ENCODE measurements at places on chromosomes 4 and X.

GRCh38 chr4:67909905-67910584, 26.2 kb upstream of the TMPRSS11D start:
- DNase-seq = peak; percentile 44

- no peak for DNase-seq
Measured at GRCh38 chr4:124372916-124373315, 339.6 kb downstream of the ANKRD50 start.

- DNase-seq = no peak
Measured at GRCh38 chr4:168269896-168270295, 48.7 kb downstream of the DDX60 start.

DNA sequence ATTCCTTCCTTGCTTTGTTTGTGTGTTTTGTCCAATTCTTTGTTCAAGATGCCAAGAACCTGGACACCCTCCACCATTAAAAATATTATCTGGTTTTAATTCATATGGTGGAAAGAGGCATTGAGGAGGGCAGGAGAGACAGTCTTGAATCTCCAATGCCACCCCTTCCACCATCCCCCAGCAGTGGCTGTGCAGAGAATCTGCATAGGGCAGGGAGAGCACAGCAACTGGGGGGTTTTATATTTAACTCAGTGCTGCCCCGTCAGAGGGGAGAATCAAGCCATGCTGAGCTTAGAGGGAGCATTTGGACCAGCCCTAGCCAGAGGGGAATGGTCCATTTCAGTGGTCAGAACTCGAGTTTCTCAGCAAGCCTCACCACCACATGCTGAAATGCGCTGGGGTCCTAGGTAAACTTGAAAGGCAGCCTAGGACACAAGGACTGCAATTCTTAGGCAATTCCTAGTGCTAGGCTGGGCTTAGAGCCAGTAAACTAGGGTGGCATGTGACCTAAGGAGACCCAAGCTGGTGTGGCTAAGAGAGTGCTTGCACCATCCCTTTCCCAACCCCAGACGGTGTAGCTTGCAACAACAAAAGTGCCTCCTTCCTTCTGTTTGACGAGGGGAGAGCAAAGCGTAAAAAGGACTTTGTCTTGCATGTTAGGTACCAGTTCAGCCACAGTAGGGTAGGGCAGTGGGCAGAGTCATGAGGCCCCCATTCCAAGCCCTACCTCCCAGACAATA, 34.2 kb downstream of the CCDC158 start:
- no peak for DNase-seq

- no peak for DNase-seq
Measured at GRCh38 chrX:65841263-65841662, 173.8 kb downstream of the MSN start.

GRCh38 chr4:139177049-139177868, at the start of gene ELF2:
ELF2 (minus strand) TSS chr4:139177218; CDS start chr4:139137701, 39,517 bp downstream.
- peak; percentile 91 for DNase-seq

- DNase-seq = no peak
Measured at GRCh38 chrX:44747969-44748368, 95.9 kb upstream of the DUSP21 start.

DNA sequence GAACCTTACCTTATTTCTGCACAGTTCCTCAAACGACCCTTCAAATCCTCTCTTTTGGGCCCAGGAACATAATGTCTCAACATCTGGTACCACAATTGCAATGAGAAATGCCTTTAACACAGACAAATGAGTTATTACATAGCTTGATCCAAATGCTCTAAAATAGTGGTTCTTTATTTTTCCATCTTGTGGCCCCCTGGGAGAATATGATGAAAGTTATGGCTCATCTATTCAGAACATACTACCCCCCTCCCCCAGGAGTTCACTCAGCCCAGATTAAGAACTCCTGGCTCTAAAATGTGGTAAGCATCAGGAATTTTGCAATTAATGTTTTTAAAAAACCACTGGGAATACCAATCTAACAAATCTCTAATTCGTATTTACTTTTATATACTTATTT, 23.9 kb upstream of the CENPU start:
- no peak for DNase-seq

- no peak for DNase-seq
Measured at GRCh38 chr4:148116969-148117368, 325.2 kb downstream of the NR3C2 start.

- no peak for DNase-seq
Measured at GRCh38 chr4:149784018-149784417, 31.6 kb downstream of the IQCM start.

- DNase-seq = no peak
Measured at GRCh38 chr4:142383354-142383753, 462.7 kb downstream of the INPP4B start.

DNA sequence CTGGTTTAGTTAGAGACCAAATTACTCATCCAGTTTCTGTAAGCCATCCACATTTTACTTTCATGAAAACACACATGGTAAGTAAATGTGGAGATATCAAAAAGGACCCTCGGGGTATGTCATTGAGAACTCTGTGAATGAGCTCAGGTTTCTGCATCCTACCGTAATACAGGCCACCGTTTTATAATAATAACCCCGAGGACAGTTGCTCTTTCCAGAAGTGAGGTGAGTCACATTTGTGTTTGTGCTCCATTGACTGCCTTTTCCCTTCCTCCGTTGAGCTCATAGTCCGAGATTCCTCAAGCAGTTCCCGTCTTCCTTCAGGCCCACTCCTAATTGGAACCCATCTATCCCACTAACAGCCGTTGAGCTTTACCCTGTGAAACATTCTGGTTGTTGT, 95.3 kb downstream of the GRID2 start:
- DNase-seq = no peak

DNA sequence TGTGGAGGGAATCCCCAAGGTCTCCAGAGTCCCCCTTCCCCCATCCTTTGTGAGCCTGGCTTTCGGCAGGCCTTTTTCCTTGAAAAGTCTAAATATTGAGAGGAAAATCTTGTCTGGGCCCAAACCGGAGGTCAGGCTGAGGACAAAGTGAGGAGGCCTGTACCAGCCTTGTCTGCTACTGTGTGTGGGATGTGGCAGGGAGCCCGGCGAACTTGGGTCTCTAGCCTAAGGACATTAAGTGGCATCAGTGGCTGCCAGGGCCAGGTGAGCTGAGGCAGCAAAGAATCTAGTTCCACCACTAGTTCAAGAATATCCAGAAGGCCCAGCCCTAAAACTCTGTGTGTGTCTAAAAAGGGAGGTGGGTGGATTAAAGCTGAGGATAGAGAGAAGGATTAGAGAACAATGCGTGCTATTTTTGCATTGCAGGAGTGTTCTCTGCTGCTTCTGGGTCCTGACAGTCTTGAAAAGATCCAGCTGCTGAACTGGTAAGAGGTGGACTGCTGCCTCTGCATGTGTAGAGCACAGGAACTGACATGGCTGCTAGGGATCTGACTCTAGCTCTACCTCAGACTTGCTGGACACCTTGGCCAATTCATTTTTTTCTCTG, 1.2 kb upstream of the AMER1 start:
- peak; percentile 3 for DNase-seq

- DNase-seq = no peak
Measured at GRCh38 chr4:1510931-1511330, 104.7 kb upstream of the NKX1-1 start.

GRCh38 chr4:186724058-186724863, 605 bp upstream of the FAT1 start:
- DNase-seq = no peak

DNA sequence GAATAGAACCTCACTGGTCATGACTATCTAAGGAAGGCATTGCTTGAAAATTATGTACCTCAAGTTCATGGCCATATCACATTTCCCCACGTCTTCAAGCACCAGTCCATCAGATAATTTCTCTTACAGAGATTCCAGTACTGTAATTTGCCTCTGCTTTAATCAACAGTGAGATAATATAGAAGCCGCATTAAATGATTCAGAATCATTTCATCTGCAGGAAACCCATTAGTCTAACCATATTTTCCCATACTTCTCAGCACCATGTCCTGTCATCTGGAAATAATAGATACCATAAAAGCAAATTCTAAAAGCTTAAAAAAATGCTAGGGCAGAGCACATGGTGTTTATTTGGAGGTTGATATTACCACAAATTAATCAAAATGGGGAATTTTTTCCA, 310.3 kb upstream of the SLIT2 start:
- no peak for DNase-seq

DNA sequence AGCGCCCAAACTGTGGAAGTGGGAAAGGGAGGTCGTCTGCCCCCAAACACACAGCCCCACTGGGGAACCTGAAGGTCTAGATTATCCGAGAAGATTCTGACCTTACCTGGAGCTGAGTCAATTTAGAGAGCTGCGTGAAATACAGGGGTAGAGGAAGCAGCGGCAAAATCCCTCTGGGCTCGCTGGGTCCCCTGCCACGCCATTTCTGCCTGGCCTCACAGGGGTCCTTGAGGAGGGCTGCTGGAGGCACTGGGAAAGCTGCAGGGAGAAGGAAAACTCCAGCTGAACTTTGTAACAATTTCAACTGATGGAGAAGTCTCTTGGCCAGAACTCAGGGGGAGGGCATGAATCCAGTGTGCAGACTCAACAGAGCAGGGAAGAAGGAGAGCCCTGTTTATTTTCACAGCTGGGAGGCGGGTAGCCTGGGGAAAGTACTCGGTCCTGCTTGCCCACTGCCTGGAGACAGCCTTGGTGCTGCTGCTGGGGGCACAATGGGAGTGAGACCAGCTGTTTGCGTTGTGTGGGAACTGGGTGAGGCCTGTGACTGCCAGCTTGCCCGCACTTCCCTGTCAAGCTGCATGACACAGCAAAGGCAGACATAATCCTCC, 93.2 kb upstream of the MAPK10 start:
- no peak for DNase-seq

DNA sequence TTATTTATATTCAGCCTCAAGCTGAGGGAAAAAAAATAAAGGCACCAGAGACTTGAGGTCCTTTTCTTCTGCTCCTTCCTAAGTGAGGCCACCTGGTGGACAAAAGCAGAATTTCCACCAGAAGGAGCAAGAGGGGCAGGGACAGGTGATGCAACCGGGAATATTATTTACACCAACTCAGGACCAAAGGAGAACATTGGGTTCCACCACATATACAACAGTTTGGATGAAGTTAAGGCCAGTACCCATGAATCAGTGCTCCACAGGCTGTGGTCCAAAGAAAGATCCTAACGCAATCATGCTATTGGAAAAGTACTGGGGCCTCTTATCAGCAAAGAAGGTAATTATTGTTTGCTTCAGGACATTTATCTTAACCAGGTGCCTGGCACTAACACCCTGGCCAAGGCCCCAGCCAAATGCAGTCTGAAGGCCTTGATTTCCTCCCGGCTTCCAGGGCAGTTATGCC, 57.4 kb downstream of the TSC22D3 start:
- DNase-seq = peak; percentile 76

- DNase-seq = no peak
Measured at GRCh38 chr4:128322986-128323385, 35.4 kb upstream of the PGRMC2 start.

DNA sequence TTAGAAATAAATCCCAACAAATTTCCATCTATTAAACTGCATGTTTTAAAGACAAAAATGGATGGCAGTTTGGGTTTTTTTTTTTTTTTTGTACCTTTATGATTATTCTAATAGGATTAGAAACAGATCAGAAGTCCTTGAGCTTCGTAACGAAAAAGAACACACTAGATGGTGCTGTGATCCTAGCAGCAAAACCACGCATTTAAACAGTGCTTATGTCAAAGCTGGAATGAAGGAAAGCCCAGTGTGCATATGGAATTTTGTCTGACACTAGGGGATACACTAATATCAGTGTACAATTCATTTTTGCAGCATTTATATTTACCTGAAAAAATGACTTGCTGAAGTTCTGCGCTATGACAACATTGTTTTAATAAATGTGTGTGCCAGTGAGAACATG, 229.1 kb downstream of the VEGFC start:
- no peak for DNase-seq

- no peak for DNase-seq
Measured at GRCh38 chr4:152944666-152945320, 8.7 kb downstream of the FHDC1 start.

GRCh38 chr4:82975792-82976191, 34.8 kb downstream of the LIN54 start:
- no peak for DNase-seq

DNA sequence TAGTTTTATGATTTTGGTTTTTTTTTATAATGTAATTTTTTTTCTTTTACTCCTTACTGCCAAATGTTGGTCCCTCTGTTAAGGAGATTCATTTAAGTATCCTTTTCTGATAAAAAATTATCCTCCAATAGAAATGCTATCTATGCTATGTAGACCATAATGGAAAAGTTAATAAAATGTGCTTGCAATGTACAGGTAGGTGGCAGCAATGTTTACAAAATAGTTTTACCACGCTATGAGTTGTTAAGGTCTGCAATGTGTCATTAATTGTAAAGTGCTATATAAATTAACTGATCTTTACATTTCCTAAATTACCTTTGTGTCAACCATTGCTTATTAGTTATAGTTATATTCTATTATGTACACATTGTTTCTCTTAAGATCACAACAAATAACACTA, 3.8 kb upstream of the CENPC start:
- DNase-seq = peak; percentile 73

GRCh38 chrX:21438792-21439191, 64.6 kb downstream of the CNKSR2 start:
- peak; percentile 42 for DNase-seq

GRCh38 chrX:55919367-55920221, 202.0 kb downstream of the RRAGB start:
- peak; percentile 68 for DNase-seq

DNA sequence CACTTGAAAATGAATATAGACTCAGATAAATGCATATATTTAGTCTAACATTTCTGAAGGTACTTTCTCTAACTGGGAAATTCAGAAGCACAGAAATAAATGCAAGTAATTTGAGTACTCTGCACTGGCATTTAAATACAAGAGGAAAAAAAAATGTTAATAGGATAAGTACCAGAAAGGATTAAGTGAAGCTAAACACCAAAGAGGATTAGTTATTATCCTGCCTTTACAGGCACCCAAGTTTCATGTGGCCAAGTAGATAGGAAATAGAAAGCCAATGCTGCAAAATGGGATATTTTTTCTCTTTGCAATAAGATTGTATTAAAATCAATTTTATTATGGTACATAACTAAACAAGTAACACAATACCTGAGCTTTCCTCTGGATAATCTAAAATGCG, 762.5 kb downstream of the PCDH7 start:
- no peak for DNase-seq

Data from OCI-LY7 (cell line).